ENCODE measurements at places on chromosomes 3 and 15. TPM values are rescaled to one million over a fixed set of nuclear protein-coding genes. Genes with fewer than 3 reads are reported as not detected.
A peak's percentile ranks its signal among the peaks of the same experiment; 100 is the strongest.

- DNase-seq = no peak
Measured at GRCh38 chr3:99867594-99868310, 50.1 kb downstream of the CMSS1 start.

- DNase-seq = no peak
Measured at GRCh38 chr15:76169911-76170800, 110.4 kb downstream of the TMEM266 start.

- DNase-seq = peak; percentile 25
Measured at GRCh38 chr3:29871087-29871486, 590.2 kb downstream of the RBMS3 start.

GRCh38 chr3:128623762-128624176 lies 26.8 kb downstream of the RPN1 start:
- DNase-seq = peak; percentile 93

EPHB1 gene
- 2.4 TPM for total RNA-seq

PIGZ gene
- 3.9 TPM for total RNA-seq
